ENCODE measurements at places on chromosomes 4 and X. TPM values are rescaled to one million over a fixed set of nuclear protein-coding genes. Genes with fewer than 3 reads are reported as not detected.

CT55 gene
- total RNA-seq, result not detected

DNA sequence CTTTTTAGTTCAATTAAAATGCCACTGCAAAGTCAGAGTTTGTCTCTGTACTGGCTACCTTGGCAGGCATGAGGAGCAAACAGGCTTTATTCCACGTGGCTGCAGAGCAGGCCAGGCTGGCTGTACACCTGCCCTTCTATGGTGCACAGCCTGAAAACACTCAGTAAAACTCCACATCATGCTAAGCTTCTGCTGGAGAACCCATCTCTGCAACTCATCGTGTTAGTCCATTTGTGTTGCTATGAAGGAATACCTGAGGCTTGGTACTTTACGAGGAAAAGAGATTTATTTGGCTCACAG is 214.4 kb downstream of the SCFD2 start:
- no peak for DNase-seq

DNA sequence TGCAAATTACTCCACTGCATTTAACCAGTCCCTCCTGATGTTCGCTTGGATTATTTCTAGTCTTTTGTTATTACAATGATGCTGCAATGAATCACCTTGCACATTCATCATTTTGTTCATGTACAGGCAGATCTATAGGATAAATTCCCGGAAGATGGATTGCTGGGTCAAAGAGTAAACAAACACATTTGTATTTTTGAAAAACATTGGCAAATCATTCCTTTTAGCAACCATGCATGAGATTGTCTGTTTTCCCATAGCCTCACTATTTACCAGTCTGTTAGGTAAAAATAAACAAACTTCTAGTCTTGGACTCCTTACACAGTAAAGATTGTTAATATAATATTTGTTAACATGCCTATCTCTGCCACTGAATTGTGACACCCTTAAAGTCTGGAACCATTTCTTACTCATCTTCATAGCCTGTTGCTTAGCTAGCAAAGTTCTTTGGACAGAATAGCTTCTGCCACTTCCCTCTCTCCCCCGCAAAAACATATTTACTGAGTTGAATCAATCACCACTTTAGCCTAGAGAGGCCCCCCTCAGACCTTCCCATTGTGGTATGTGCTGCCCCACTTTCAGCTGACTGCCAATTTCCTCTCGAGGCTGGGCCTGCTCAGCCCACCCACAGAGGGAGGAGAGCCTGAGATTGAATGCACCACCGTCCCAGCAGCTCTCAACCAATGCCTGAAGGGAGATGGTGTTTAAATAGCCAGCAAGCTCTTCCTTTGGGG is 108.4 kb upstream of the ATXN3L start:
- DNase-seq, result no peak

F8A2 gene
- not detected for total RNA-seq

DNA sequence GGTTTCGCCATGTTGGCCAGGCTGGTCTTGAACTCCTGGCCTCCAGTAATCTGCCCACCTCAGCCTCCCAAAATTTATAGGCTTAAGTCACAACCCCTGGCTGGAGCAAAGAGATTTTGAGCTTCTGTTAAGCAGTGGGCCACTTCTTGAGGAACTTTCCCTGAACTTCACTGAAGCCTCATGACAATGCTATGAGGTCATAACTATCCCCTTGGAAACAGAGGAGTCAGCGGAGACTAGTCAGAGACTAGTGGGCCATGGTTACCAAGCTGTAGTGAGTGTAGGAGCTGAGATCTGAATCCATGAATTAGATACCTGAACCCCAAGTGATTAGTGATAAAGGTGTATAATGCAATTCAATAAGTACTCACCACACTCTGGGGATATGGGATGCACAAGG is 145.1 kb upstream of the MSX1 start:
- DNase-seq, result no peak

TRO gene
- total RNA-seq, result 5.1 TPM

GRCh38 chr4:146245850-146246249 is 31.5 kb downstream of the REELD1 start:
- DNase-seq, result no peak

GRCh38 chr4:119729835-119730670 is 101.4 kb upstream of the PDE5A start:
- no peak for DNase-seq

DNA sequence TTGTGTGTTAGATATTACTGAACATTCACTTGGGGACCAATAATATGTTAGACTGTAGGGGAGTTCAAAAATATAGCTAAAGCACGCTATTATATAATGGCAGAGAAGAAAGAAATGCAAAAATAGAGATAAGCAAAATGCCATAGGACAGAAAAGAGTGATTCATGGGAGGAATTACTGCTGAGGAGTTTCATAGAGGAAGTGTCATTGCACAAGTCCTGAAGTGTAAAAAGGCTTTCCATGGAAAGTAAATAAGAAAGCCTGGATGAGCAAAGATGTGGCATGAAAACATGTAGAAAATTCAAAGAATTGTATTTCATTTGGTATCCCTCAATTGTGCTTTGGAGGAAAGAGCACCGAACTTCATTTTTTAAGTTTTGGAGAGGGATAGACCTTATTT is 14.5 kb downstream of the HMGB2 start:
- DNase-seq, result no peak

GRCh38 chr4:78519962-78520361 is 31.6 kb upstream of the ANXA3 start:
- DNase-seq, result no peak

- DNase-seq, result no peak
Measured at GRCh38 chrX:144790148-144790547, 457.2 kb upstream of the SPANXN1 start.

NCBP2L gene
- total RNA-seq, result not detected

PNMA3 gene
- 0.57 TPM for total RNA-seq

GRCh38 chrX:10109695-10110094 is 47.1 kb upstream of the CLCN4 start:
- no peak for DNase-seq

GRCh38 chr4:46277165-46277951 is 112.6 kb downstream of the GABRA2 start:
- DNase-seq, result no peak

IL15 gene
- total RNA-seq, result 2.5 TPM

MAGED4 gene
- total RNA-seq, result 0.23 TPM

DCAF8L2 gene
- total RNA-seq, result not detected

GRCh38 chrX:129760981-129761380 is 18.8 kb upstream of the SASH3 start:
- DNase-seq, result no peak

DNA sequence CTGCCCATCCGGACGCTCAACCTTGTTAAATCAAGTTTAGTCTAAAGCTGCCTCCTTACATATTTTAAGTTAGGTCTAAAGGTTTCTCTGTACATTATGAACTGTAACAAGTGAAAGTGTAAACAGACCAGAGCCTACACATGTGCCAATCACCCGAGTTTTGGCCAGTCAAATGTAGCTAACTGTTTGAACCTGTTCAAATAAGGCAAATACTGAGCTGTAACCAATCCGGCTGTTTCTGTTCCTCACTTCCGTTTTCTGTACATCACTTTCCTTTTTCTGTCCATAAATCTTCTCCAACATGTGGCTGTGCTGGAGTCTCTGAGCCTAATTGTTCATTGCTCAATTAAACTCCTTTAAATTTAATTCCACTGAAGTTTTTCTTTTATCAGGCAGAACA is 113.3 kb upstream of the SHISA3 start:
- DNase-seq, result no peak

DYNLT3 gene
- 59.5 TPM for total RNA-seq

DNA sequence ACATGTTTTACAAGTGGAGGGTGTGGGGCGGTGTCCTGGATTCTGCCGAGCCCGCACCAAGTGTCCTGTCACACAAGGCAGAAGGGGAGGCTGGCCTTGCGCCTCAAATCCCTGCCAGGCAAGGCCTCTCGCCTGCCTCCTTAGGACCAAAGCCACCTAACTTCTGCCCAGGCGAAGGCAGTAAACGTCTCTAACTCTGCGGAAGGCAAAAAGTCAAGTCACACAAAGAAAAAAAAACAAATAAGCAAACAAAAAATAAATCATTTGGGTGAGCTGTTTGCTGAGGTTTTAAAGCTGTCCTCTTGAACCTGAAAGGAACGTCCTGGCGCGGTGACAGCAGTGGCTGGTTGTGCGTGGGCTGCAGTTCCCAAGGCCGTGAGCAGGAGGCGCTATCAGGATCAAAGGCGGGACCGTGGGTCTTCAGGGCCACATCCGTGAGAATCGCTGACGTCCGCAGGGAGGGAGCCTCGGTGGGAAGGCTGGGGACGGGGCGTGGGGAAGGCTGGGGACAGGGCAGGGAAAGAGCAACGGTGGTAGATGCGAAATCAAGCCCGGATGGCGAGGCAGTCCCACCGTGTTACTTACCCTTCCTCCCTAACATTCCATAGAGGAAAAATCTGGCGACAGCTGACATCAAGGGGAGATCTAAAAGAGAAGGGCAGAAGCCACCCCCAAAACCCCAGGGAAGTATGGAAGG is 99.1 kb downstream of the TRAPPC11 start:
- DNase-seq, result no peak

- DNase-seq, result no peak
Measured at GRCh38 chrX:15718283-15718970, 19.6 kb upstream of the CA5B start.

TCEAL7 gene
- not detected for total RNA-seq

DNA sequence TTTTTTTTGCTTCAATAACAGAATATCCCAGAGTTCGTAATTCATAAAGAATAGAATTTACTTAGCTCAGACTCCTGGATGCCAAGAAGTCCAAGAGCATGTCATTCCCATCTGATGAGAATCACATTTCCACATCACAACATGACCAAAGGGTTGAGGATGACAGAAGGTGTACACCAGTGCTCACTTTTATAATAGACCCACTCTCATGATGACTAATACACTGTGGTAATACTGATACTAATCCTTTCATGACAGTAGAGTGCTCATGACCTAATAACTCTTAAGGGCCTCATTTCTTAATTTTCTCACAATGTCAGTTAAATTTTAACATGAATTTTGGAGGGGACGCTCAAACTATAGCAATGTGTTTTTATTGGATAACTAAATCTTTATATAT is 69.2 kb downstream of the ZNF732 start:
- no peak for DNase-seq

GRCh38 chrX:40012868-40013265 is 84.9 kb downstream of the BCOR start:
- no peak for DNase-seq

SMAD1 gene
- total RNA-seq, result 25.1 TPM

DNA sequence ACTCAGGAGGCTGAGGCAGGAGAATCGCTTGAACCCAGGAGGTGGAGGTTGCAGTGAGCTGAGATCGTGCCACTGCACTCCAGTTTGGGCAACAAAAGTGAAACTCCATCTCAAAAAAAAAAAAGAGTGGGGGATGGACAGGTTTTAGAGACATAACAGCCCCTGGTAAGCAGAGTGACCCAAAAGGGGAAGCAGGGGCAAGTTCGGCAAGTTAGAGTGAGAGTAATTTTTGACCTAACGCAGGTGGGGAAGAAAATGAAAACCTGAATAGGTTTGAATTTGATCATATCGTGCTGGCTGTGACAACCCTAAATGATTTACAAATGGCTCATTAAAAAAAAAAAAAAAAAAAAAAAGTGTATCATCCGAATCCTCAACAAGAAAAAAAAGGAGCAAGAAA is 25.7 kb upstream of the TMEM131L start:
- no peak for DNase-seq

PNMA5 gene
- total RNA-seq, result not detected

GRCh38 chrX:105837232-105837631 is 14.9 kb downstream of the NRK start:
- no peak for DNase-seq

GRCh38 chr4:88029556-88029955 is 22.1 kb downstream of the PKD2 start:
- no peak for DNase-seq

DNA sequence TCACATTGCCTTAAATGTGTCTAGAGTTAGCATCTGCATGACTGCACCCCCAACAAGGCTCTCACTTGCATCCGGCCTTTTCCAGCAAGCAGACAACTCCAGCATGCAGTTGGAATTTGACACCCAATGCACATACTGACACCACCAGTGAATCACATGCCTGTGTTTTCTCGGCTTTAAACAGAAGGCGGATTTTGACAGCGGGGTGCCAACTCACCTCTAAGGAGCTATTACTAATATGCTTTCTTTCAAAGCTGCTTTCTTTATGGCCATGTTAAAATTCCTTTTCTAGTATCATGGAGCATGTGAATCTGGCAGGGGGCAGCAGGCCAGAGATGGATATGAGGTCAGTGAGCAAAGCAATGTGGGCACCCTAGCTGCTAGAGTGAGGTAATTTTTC is 78.0 kb upstream of the CLNK start:
- no peak for DNase-seq

DNA sequence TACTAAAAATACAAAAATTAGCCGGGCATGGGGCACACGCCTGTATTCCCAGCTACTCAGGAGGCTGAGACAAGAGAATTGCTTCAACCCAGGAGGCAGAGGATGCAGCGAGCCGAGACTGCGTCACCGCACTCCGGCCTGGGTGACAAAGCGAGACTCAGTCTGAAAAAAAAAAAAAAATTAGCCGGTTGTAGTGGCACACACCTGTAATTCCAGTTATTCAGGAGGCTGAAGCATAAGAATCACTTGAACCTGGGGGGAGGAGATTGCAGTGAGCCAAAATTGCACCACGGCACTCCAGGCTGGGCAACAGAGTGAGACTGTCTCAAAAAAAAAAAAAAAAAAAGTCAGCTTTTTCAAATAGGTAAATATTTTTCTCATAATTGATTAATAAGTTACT is 71.9 kb downstream of the WDFY3 start:
- no peak for DNase-seq

DNA sequence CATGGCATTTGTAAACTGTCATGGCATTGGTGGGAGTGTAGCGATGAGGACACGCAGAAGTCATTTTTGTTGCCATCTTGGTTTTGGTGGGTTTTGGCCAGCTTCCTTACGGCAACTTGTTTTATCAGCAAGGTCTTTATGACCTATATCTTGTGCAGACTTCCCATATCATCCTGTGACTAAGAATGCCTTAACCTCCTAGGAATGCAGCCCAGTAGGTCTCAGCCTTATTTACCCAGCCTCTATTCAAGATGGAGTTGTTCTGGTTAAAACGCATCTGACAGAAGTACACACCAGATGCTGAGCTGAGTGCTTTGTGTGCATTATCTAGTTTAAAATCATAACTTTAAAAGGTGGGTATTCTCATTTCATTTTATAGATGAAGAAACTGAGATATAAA is 268.8 kb upstream of the GALNT7 start:
- DNase-seq, result no peak

DNA sequence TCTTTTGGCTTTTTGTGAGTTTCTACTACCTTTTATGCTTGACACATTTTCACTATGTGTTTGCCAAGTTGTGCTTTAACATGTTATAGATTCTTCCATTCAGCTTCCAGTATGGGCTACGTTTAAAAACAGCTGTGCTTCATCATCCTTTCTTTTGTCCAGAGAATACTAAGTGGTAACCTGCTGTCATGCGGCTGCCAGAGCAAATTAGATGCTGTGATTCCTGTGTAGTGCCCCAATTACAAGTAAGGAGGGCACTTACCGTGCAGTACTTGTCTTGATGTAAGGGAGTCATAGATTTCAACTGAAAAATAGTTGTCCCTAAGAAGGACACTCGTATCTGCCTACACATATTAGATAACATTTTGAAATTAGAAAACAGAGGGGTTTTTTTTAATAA is 531.8 kb upstream of the GALNTL6 start:
- DNase-seq, result no peak
